NCI-H187 treated with DMSO at 0.1 percent for 48 hours (cell line): ENCODE measurements at places on chromosomes 13 and 19.

DNA sequence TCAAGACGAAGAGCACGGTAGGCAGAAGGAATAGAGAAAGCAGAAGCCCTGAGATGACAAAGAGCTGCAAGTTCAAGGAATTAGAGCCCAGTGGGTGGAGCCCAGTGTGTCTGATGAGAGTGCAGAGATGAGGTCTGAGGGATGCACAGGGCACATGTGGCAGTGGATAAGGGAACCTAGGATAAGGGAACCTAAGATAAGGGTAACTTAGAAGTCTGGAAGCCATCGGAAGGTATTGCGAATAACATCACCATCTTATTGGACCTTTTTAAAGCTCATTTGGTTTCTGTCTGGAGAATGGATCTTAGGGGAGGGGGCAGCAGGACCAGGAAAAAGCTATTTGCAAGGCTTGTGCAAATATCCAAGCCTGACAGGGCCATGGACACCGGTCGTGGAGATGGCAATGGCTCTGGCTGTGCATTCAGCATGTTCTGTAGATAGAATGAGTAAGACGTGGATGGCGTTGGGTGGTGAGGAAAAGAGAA is 1.3 kb downstream of the FPR3 start:
- DNase-seq, result no peak

DNA sequence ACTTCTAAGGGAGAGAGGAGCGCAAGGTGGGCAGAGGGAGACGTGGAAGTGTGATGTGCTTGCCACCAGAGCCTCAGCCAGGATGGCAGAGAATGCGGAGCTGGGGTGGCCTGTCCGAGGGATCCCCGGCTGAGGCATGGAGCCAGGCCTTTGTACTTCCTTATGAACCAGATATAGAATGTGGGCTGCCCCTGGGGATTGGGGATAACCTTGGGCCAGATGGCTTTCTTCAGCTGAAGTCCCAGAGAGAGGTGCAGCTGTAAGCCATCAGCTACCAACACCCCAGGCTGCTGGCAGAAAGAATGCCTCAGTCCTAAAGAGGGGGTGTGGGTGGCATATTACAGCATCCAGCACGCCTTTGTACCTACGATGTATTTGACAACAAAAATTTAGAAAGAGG is 25.5 kb upstream of the FBXO17 start:
- DNase-seq, result no peak

DNA sequence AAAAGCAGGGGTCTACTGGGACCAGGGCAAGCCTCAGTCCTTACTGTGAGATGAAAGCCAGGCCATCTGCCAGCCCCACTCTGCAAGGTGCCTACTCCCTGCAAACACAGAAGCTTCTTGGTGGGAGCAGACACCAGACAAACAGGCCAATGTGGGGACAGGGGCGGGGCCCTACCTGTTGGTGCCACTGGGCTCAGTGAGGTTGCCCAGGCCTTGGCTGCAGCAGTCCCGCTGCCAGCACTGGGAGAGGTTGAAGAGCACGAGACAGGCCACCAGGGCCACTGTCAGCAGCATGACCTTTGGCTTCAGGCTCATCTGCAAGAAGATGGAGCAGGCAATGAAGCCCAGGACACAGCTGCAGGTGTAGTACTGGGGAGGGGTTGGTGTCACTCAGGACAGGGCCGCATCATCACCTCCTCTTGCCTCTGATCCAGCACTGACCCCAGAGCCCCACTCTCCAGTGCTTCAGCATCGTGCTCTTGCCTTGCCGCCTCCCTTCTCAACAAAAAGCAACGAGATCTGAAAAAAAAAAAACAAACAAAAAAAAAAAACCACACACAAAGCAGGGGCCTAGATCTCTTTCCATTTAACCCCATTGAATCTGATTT is 72.6 kb downstream of the NBEA start:
- no peak for DNase-seq

GRCh38 chr19:1026783-1027649 is 608 bp downstream of the CNN2 start:
- no peak for DNase-seq

DNA sequence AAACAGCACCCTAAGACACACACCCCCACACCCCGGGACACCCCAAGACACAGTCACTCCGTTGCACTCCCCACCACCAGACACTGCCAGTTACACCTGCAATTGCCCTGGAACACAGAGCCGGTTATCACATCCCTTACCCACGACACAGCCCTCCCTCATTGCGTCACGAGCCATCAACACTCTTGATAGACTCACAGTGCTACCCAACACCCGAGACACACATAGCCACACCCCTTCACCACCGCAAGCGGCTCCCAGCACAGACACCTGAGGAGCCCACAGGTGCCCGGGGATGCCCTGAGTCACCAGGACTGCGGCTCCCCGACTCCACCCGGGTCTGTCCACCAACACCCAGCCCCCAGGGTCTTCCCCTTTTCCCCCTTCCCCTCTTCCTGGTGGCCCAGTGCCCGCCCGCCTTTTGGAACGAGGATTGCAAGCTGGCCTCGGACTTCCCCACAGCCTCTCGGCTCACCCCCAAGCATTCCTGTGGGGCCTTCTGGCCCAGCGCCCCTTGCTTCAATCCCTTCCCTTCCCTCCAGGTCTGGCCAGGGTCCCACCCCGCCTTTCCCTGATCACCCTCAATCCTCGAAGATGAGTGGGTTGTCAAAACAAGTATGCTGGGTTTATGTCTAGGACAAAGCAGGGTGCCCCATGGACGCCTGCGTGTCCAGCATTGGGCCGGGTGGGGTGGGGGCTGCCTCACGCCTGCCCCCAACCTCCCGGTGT is 1.7 kb upstream of the PTGER1 start:
- DNase-seq, result no peak

- no peak for DNase-seq
Observed at GRCh38 chr19:11685676-11686650, 52.8 kb downstream of the ZNF823 start.

DNA sequence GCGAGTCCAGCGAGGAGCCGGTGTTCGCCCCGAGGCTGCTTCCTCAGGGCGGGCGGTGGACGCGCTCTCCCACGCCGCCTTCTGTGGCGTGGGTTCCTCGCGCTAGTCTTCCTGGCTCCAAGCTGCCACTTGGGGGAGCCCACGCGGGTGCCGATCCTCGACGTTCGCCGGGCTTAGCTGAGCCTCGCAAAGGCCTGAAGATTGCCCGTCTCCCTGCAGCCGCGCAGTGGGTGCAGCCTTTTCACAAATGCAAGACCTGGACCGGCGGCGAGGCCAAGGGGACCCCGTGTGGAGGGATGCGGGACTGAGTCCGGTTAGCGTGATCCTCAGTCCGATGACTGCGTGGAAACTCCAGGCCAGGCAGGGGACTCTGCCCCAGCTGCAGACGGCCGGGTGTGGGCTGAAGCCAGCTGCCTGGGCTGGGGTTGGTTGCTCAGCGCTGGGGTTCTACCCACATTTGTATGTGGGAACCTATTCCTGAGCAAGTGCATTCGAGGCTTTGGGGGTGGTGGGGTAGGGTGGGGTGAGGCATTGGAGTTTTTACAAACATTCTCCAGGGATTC is 16.6 kb upstream of the LRP3 start:
- no peak for DNase-seq

- no peak for DNase-seq
Observed at GRCh38 chr13:48125794-48126228, 30.9 kb upstream of the MED4 start.
